ENCODE measurements at places on chromosomes 6 and 20.

DNA sequence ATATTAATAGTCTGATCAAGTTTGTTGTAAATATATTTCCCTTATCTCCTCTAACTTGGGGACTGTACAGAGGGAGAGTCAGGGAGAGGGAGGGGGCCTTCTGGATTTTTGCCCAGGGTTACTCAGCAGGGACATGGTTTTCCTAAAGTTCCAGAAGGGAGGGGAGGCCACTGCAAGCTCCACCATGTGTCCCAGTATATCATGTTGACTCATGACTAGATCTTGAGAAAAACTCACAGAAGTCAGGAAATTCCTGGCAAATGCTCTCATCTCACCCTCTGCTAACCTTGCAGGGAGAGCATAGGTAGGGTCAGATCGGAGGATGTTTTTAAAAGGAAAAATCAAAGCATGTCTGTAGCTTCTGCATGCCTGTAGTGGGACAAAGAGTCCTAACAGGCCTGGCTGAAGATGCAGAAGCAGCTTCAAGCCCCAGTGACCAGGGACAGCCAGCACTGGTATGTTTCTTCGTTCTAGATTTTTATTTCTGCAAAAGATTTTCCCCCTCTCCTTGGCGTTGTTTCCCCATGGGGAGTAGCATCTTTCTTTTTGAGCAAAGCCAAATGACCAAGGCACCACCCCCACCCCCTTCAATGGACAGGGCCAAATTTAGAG, 272.9 kb upstream of the SUPT3H start:
- peak; percentile 94 for DNase-seq

DNA sequence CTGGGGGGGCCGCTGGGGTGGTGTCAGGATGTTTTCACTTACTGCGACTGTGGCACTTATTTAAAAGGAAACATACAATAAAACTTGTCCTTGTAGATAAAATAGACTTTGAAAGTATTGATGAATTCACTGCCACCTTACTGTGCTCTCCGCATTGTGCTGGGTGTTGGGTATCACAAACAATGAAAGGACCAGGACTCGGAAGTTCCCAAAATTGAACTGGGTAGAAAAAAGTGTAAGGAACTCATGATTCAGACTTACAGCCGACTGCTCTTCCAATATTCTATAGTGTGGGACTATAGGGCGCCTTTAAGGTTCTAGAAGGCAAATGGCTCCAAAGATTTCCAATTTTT, 32.1 kb upstream of the ID4 start:
- no peak for DNase-seq

DNA sequence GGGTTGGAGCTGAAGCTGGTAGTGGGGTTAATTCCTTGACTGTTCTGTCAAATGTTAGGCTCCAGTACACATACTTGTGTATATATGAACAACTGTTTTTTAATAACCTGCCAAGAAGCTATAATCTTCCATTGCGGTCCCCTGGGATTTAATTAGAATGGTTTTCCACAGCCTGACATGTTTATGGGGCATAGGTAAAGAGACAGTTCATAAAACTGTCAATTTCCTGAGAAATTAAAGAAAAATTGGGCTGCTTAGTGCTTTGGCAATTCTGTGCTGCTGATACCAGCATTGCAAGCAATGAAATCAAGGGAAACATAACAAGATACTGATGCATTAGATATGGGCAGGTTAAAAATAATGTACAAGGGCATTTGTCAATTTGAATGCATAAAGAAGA, 314.1 kb upstream of the SLC35B3 start:
- no peak for DNase-seq

DNA sequence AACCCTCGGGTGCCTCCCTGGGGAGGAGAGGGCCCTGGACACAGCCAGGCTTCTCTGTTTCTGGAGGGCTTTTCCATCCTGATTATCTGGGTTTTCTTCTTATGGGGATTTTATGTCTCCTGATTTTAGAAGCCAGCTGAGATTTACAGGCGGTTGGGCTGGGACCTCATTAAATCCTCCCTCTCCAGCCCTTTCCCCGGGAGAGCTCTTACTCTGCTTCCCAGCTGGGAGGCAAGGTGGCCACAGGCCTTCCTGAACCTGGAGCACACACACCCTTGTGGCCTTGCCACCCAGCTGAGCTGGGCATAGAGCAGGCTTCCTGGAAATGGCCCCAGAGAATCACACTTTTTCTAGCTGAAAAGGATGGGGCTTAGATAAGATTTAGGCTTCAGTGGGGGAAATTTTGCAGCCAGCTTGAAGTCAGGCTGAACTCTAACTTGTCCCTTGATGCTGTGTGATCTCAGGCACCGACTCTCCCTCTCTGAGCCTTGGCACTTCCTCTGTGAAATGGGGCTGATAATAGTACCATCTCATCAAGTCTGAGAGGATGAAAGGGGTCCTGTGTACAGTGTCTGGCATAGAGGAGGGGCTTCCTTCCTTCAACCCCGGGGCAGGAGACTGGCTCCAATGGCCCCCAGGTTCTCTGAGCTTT, 16.6 kb downstream of the VSTM2L start:
- no peak for DNase-seq

DNA sequence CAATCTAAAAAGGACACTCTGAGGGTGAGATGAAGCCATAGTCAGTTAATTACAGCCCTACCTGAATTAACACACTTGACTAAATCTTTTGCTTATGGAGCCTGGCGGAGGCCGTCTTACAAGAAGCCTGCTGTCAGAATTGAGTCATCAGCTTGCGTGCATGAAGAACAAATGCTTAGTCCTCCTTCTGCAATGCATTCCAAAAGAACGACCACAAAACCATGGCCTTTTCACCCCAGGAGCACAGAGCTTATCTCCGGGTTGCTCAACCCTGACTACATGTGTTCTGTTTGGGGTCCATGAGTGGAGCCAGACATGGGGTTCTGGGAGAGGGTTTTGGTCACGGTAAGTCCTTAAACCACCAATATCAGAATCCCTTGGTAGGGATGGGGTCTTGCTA, 318.1 kb downstream of the CLIC5 start:
- peak; percentile 98 for DNase-seq

DNA sequence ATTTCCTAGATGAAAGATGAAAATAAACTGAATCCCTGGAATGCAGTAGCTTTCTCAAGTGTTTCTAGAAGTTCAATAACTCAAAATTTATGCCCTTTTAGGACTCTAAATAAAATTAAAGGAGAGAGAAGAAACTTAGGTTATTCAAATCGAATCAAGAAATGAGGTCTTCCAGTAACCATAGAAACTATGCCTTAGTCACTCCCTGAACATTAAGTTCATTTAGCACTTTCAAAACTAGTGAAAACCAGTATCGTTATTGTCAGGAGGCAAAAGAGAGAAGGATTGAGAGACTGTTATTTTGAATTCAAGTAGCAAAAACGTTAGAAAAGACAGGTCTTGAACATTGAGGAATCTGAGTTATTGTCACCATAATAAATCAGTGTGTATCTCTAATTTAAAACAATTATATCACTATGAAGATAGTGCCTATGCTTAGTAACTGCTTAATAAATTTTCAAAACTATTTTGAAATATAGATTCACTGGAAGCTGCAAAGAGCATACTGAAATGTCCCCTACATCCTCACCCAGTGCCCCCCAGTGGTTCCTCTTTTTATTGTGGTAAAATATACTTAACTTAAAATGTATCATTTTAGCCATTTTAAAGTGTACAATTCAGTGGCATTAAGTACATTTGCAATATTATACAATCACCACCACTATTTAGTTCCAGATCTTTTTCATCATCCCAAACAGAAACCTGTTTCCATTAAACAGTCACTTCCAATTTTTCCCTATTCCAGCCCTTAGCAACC, 4.6 kb downstream of the RPP21 start:
- DNase-seq, result no peak

GRCh38 chr20:881051-881782, 34.9 kb downstream of the ANGPT4 start:
- DNase-seq, result peak; percentile 83

- DNase-seq, result no peak
Measured at GRCh38 chr6:122648726-122649125, 38.5 kb downstream of the PKIB start.

GRCh38 chr6:43243664-43244321, 512 bp downstream of the TTBK1 start:
- no peak for DNase-seq

- DNase-seq, result peak; percentile 72
Measured at GRCh38 chr6:3766214-3766613, 14.7 kb upstream of the PXDC1 start.

- no peak for DNase-seq
Measured at GRCh38 chr6:82160255-82160990, 87.1 kb downstream of the IBTK start.

- DNase-seq, result no peak
Measured at GRCh38 chr6:125791820-125792165, 1.0 kb downstream of the NCOA7 start.

DNA sequence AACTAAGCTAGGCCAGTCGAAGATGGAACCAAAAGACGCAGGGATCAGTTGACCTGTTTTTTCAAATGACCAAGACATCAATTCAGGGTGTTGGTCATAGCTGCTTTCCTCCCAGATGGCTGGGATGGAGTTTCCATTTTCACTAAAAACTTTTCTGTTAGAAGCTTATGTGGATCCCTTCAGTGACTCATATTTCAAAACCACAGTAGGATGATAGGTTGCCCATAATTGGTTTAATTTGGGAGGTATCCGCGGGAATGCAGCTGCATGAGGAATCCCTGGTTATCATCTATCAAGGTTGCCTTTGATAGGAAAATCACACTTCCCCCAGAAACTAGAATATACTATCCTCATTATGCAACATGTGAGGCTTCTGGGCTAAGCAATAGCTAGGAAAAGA, 150.9 kb upstream of the MLIP start:
- no peak for DNase-seq

- no peak for DNase-seq
Measured at GRCh38 chr6:83462524-83462923, 31.7 kb upstream of the ME1 start.

GRCh38 chr6:99014061-99014460, 66.3 kb upstream of the FBXL4 start:
- no peak for DNase-seq

DNA sequence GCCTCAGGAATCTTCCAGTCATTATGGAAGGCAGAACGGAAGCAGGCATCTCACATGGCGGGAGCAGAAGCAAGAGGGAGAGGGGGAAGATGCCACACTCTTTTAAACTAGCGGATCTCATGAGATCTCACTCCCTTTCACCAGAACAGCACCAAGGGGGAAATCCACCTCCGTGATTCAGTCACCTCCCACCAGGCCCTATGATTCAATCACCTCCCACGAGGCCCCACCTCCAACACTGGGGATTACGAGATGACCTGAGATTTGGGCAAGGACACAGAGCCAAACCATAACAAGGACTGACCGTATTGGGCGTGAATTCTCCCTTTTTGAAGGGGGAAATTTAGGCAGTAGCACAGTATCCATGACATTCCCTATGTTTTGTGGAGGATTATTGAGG, 88.8 kb downstream of the TMEM170B start:
- DNase-seq, result no peak

- no peak for DNase-seq
Measured at GRCh38 chr20:62569615-62570014, 72.7 kb upstream of the SLCO4A1 start.

DNA sequence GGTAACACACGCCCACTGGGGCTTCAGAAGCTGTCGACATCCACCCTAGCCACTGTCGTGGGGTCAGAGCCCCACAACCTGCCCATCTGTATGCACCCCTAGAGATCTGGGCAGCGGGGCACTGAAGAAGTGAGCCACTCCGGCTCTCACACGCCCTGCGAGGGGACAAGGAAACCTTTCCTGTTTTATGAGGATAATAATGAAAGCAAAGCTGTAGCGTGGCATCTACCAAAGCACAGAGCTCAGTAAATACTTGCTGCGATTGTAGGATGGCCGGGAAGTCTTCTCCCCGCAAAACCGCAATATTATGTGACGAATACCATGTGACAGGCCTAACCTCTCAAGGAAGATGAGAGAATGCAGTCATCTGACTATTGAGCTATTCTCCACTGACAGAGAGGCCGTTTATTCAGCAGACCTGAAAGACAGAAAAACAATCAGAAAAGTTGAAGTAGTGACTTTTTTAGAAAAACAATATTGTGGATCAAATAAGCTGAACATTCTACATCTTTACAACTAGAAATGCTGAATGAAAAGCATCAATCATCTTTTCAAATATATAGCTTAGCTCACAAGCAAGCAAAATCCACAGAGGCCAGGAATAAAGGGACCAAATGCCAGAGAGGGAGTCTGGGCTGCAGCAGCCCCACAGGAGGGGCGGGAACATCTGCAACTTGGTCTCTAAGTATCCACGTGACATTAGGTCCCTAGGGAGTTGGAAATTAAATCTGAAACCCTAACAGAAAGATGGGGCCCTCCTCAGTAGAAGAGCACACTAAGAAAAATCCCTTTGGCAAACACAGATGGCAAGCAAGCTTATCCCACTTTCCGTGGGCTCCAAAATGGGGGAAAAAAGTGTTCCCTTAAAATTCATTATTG, 207.8 kb downstream of the TTLL2 start:
- DNase-seq, result no peak

DNA sequence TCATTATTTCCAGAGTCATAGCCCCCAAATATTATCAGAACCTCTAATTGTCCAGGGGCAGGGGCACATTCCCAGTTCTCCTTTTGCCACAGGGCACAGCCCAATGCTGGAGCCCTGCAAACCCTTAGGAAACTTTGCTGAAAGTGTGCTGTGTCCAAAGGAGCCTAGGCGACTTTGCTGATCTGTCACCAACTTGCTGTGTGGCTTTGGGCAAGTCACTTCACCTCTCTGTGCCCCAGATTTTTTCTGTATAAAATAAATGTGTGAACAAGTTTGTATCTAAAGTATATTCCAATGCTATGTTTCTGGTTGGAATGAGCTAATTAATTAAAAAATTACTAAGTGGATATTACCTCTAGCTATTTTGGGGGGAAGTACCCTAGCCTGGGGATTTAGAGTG, 25.4 kb upstream of the BCAS1 start:
- no peak for DNase-seq

DNA sequence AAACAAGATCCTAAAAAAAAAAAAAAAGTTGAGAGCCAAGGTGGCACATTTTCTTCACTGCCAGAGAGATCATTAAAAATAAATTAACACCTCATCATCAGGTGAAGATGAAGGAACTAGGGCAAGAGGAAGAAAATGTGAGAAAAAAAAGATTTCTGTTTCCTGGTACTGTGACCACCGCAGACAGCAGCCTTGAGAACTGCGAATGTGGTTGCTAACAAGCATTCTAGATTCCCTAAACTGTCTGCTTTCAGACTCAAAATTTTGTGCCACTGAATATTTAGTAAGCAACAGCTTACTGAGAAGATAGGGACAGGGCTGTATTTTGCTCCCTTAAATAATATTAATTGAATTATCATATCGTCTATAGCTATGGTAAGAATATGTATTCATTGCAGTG, 24.1 kb upstream of the MBOAT1 start:
- no peak for DNase-seq

GRCh38 chr20:50798650-50799049, 3.8 kb downstream of the BCAS4 start:
- peak; percentile 12 for DNase-seq

- no peak for DNase-seq
Measured at GRCh38 chr6:113854531-113855499, 2.3 kb upstream of the MARCKS start.

All from bronchial epithelial cell (primary cell).